Right lung (tissue), 10 donors: ENCODE measurements at places on chromosomes 11 and 22. TPM values are rescaled to one million over a fixed set of nuclear protein-coding genes. Genes with fewer than 3 reads are reported as not detected.
A peak's percentile ranks its signal among the peaks of the same experiment; 100 is the strongest.

Gene MYOD1
- not detected for polyA plus RNA-seq

Gene TMEM132A
- 51.3 TPM for polyA plus RNA-seq

Gene OR8G1
- polyA plus RNA-seq: not detected

Gene MOGAT2
- not detected for polyA plus RNA-seq

Gene KIF18A
- polyA plus RNA-seq: 6.5 TPM

DNA sequence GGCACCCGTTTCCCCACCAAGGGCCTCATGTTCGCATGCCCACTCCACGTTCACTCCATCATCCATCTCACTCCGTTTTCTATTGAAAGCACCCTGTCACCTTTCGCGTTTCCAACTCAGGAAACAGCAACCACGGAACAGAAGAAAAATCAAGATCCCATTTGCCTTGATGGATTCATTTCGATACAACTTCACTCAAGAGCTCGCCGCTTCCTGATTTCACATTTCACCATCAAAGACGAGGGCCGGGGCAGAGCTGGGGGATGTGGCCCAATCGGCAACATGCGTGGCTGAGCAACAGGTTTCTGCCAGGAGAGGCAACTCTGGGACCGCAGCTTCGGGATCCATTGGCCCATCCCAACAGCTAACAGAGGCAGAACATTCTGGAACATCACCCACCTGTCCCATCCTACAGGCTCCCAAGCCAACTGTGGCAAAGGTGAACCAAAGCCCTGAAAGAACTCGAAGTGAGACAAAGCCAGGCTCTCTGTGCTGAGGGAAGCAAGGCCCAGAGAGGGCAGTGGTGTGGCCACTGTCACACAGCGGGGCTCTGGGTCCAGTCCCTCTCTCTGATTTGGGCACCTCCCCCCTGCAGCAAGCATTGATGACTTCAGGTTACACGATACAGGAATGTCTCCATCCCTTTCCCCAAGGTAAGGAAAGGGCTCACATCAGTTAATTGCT is 36.2 kb upstream of the CD5 start:
- DNase-seq: no peak

DNA sequence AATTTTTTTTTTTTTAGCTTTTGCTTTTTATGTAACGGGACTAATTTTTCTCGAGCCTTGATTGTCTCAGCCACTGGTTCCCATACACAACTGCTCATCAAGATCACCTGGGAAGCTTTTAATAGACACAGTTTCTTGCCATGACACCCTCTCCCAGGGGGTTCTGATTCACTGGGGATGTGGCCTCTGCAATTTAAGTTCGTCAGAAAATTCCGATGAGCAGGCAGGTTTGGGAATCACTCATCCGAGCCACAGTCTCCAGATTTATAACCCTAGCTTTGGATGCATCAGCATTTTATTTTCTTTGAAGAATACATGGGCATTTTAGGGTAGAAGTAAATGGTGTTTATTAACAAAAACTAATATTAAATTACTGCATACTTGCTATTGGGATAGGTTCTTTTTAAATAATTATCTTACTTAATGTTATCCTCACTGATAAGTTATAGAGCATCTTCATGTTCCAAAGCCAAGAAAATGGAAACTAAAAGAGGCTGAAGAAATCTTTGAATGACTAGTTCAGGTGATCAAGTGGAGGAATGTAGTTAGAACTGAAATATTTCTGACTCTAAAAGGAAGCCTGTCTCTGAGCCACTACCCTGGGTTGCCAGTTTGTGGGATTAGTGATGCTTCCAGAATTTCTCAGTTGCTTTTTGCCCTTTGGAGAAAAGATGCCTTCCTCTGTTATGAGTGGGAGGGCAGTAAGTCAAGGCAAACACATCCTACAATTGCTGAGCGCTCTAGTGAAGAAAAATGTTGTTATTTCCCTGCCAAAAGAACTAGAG is 319.0 kb downstream of the DDX10 start:
- no peak for DNase-seq

DNA sequence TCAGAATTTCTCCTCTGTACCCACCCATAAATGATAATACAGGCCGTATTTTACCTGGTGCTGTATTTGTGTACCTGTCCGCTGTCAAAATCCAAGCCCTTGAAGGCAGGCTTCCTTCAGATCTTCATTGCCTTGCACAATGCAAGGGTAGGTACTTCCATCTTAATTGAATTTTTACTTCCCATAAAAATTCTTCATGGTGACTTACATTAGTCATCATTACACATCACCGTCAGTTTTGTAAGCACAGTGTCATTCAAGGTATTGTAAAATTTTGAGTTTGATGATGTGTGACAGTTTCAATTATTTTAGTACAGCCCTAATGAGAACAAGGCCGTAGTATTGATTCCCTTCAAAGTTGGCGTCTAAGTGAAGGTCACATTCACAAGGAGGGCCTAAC is 770 bp upstream of the TSG101 start:
- peak; percentile 2 for DNase-seq

DNA sequence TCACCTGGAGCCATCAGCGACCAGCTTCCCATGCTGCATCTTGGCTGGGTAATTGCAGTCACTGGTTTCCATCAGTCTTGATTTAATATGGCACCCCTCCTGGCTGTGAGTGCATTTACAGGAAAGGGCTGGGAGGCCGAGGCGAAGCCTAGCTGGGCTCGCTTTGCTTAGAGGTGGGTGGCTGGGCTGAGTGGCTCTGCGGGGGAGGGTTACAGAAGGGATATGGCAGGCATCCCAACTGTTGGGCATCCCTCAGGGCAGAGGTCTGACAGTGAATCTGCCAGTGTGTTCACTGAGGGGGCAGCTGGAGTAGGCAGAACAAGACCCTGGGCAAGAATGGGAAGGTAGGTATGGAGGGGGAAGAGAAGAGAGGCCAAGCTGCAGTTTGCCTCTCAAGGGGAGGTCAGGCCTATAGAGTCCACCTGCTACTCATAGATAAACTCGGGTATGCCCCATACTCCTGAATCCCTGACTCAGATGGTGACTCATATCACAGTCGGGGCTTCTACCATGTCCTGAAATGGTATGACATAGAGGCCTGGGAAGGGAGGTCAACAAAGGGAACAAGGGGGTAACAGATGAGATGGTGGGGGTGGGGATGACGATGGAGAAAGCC is 77.5 kb upstream of the PHOX2A start:
- DNase-seq: no peak

GRCh38 chr11:69554849-69555248 is 73.4 kb downstream of the LINC01488 start:
- no peak for DNase-seq

GRCh38 chr11:45149483-45150056 is 3.1 kb downstream of the PRDM11 start:
- DNase-seq: no peak

DNA sequence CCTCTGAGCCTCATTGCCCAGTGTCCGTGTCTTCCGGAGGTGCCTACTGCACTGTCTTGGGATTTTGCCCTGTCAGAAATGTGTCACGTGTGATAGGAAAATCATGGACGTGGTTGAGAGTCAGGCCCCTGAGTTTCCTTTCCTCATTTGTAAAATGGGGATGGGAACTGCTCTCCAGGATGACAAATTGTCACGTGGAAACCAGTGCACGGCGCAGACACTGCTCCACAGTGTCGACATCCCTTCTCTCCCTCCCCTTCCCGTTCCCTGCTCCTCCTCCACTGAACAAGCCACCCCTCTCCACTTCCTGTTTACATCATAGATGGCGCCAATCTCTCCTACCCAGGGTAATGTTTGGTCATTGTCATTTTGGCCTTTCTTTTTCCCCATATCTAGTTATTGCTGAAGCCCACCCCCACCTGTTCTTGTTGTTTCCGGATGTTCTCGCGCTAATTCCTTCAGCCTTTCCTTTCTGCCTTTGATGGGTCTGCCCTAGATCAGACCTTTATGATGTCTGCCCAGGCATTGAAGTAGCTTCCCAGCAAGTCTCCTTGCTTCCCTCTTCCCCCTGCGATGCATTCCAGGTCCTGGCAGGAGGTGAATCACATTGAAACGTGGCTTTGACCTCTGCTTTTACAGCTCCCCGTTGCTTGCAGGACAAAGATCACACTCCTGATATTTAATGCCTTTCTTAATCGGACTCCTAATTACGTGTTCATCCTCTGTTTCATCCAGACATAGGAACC is 91.8 kb downstream of the TBC1D22A start:
- no peak for DNase-seq

- DNase-seq: no peak
Observed at GRCh38 chr11:34309965-34310364, 47.8 kb downstream of the ABTB2 start.
